ENCODE measurements at places on chromosomes 5 and 9. TPM values are rescaled to one million over a fixed set of nuclear protein-coding genes. Genes with fewer than 3 reads are reported as not detected.

Gene SPATA31E1
- total RNA-seq, result not detected

Gene CDH10
- not detected for total RNA-seq

Gene PCDHGB6
- 6.2 TPM for total RNA-seq

Gene CNTLN
- total RNA-seq, result 3.1 TPM

Gene HTR4
- total RNA-seq, result 0.22 TPM

Gene SPINK13
- not detected for total RNA-seq

Gene CAAP1
- total RNA-seq, result 5.0 TPM

Gene ESM1
- not detected for total RNA-seq

Gene SV2C
- total RNA-seq, result not detected

Gene FYB1
- 4.2 TPM for total RNA-seq

Gene SVEP1
- total RNA-seq, result 6.8 TPM

Gene PCDHB2
- total RNA-seq, result 2.0 TPM

Gene LURAP1L
- total RNA-seq, result 2.2 TPM

Gene AIF1L
- 22.8 TPM for total RNA-seq

Gene MYOZ3
- 4.0 TPM for total RNA-seq

Gene FANCG
- total RNA-seq, result 4.8 TPM

Gene HTR1A
- not detected for total RNA-seq

Gene ADAMTSL1
- total RNA-seq, result 0.56 TPM

Gene GPR150
- not detected for total RNA-seq

Gene PCDHAC1
- 0.13 TPM for total RNA-seq

Gene CCDC192
- total RNA-seq, result not detected

Gene IL9
- total RNA-seq, result not detected

Data from Right ventricle myocardium superior (tissue), 1 donor.